ENCODE measurements at places on chromosomes 1 and 21.

- DNase-seq, result no peak
These were observed 30.5 kb downstream of the IFI16 start for GRCh38 chr1:159040206-159040605.

- no peak for DNase-seq
These were observed 120.9 kb upstream of the IPO9 start for GRCh38 chr1:201708085-201708512.

GRCh38 chr1:8028571-8028910 lies 2.4 kb upstream of the ERRFI1 start:
- no peak for DNase-seq

GRCh38 chr1:50747394-50747793 lies 212.7 kb downstream of the FAF1 start:
- no peak for DNase-seq

DNA sequence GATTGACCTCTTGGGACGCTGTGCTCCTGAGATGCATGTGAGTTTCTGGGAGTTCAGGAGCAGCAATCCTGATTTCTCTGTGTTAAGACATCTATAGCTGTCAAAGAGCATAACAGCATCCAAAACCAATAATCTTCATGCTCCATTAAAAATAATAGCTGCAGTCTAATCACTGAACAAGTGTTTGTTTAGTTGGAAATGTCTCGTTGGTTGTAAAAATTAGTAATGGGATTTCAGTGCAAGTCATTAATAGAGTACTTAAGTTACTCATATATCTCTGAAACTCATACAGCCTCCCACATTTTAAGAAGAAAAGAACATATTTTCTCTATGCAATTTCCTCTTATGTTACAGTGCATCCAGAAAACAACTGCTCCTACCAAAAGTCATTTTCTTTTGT lies 249.8 kb downstream of the ZP4 start:
- DNase-seq, result no peak

GRCh38 chr1:116721039-116721405 lies 33.2 kb upstream of the CD2 start:
- DNase-seq, result no peak

DNA sequence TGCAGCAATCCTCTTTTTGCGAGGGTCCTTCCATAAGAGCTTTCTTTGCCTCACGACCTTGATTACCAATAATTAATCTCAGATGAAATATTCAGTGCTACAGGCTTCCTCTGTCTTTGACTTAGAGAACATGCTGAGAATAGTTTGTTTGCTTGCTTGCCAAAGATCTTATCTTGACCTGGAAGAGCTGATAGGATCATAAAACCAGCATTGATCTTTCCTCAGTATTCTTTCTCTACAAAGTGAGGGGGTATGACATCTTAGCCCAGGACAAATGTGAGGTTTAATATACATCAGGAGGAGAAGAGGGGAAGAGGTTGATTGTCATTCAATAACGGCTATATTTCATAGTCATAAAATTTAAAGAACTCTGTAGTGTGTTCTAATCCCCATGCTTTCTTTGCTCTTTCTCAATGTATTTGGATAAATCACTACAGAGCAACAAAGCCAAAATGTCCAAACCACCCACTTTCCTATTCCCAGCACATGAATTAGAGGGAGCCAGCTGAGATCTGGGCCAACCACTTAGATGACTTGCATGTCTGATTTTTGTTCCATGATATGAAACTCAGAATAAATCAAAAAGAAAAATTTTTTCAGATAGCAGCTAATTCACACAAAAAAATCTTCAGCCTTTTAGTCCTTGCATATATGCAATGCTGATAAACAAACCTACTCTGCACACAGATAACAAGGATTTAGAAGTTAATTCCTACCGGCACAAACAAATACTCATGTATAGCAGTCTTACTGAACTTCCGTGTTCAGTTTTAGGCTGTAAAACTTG lies 50.5 kb upstream of the IPO9 start:
- no peak for DNase-seq
